NCI-H526 treated with DMSO at 0.1 percent for 48 hours (cell line): ENCODE measurements at places on chromosomes 5 and 9.

DNA sequence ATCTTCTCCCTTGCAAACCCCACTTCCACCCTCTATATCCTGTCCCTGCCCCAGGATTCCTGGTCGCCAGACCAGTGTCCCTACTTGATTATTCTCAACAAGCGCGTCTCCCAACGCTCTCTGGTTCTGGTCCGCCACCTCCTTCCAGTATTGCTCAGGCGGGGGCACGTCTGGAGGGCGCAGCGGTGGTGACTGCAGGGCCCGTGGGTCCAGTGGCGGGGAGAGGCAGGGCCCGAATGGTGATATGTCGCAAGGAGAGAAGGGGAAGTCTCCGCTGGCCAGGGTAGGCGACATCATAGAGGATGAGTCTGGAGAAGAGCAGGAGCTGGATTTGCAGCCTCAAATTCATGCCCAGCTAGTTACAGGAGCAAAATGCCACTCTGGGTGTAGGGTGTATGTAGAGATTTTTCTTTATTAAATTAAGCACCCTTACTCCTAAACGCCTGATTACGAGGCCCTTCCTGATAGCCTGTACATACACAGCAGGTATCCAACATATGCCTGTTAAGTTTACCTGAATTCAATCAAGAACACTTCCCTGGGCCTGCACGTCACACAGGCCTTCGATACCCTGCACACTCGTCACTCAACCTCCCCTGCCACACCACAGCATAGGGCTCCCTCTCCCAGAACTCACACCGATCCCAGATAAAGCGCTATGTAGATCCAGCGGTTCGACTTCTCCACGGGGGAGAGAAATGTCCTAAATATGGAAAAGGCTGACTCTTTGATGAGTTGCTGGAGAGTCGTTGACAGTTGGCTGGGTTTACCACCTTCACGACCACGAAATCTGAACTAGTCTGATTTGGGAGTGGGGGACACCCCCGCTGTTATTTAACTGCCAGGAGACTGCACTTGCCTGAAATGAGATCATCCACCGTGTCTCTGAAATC is 4.8 kb downstream of the MCIDAS start:
- no peak for DNase-seq

DNA sequence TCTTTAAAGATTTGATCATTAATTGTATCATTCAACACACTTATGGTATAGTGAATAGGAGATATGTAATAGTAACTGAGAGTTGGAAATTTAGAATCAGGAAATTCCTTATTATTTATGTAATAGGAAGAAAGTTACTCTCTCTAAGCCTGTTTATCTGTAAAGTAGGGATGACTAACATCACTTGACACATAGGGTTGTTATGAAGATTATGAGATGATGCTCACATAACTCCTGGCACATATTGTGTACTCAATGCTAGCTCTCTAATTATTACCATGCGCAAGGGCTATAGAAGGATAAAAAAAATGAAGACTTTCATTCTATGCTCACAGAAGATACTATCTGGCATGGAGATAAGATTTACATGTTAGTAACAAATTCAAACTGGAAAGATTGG is 149.9 kb downstream of the ISOC1 start:
- DNase-seq = no peak

DNA sequence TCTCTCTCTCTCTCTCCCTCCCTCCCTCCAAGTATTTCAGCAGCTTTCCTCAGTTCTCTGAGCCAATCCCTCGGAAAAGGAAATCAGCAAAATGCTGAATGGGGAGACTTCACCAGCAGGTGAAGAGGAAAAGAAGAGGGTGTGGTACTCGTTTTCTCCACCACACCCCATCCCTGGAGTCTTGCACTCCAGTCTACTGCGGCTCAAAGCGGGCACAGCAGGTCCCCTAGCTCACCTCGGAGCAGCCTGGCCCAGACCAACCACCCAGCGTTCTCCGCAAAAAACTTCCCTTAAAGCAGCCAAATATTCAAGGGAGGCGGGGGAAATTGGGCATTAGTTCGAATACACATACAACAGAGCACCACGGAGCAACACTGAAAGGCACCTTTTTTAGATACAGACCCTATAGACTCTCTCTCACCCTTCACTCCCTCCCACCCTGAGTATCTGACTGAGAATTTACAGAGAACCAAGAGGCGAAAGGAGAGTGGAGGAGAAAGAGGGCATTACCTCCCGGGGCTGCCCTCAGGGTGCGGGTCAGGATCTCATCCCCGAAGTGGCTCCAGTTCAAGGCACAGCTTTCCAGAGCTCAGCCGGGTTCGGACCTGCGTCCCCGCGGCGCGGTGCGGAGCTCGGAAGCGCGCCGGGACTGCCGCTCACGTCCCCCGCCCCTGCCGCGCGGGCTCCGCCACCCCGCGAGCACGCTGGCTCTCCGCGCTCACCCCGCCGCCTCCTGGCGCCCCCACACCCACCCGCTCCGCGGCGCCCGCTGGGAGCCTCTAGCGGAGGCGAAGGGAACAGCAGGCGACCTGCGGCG is 1638.5 kb upstream of the C9orf72 start:
- DNase-seq = no peak

DNA sequence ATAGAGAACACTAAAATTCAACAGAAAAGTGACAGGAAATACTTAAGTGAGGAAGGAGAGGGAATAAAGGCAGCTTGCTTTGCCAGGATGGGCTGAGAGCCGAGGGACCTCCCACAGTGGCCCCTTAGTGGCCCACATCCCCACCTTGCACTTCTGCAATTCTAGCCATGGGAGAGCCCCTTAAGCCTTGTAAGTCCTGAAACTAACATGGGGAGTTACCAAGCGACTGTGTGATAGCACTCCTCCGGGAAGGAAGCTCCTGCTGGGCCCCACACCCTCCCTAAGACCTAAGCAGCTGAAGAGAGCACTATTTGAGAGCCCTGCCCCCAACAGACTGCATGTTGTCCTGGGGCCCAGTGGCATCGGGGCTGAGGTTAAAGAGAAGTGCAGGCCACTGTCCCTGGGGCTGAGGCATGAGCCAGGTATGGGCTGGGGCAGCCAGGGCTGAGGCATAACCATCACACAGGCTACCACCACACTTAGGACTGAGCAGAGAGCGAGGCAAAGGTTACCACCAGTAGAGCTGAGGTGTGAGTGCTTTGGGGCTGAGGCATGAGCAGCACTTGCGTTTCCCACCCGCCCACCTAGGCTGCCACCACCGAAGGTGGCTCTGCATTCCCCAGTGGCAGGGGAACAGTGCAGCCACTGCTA is 301.8 kb upstream of the TRPC7 start:
- no peak for DNase-seq

- DNase-seq = no peak
These were observed 78.1 kb downstream of the C5orf15 start for GRCh38 chr5:133890314-133890713.

DNA sequence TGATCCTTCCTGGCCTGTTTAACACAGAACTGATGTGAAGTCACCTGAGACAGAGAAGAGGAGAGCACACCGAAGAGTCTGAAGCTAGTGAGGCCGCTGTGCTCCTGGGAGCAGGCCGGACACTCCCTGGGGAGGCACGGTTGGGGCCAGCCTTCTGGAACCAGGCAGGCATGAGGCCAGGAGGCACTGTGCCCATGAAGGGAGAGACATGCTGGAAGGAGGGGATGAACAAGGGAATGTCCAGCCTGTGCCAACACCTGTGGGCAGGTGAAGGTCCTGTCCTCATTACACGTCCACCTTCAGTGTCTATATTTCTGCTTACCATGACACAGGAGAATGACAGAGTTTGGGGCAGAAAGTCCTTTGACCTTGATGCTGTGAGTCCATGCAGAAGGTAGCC is 183.8 kb upstream of the S1PR3 start:
- no peak for DNase-seq

DNA sequence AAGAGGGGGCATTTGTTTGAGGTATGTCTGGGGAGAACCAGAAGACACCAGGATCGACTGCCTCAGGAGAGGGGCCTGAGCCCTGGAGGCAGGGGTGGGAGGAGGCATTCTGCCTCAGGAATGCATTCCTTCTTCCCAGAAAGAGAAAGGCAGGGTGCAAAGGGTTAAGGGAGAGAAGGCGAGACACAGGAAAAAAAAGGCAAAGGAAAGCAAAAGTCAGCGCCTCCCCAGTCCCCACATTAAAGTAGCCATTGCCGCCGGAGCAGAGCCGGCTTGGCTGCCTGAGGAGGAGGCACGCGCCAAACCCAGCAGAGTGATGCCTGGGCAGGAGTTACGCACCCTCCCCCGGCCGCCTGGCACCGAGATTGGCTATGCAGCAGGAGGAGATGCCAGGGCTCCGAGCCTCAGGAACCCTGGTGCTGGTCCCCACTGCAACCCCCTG is 123.8 kb upstream of the PHYKPL start:
- no peak for DNase-seq

DNA sequence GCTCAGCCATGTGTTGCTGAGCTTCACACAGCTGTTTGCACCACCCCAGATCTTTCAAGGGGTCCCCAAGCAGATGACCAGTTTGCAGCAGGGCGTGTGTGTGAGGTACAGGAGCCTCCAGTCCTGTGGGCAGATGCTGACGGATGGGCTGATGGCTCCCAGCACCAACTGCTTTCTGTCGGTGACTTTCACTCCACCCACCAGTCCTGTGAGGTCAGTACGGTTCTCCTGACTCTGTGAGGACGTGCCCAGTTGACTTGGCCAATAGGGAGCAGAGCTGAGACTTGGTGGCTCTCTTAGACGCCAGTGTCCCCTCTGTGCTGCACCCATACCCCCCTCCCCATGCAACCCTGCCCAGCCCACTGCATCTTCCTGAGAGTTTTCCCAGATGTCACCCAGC is 19.7 kb downstream of the COL5A1 start:
- DNase-seq = no peak

DNA sequence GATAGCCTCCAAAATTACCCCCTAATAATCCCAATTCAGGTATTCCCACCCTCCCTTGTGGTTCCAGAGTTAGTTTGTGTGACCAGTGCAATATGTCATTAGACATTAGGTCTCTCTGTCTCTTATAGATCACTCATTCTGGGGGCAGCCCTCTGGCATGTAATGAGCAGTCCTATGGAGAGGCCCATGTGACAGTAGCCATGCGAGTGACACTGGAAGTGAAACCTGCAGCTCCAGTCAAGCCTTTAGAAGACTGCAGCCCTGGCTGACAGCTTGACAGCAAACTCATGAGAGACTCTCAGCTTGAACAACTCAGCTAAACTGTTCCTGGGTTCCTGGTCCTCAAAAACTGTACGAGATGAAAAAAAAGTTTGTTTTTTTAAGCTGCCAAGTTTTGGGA is 54.0 kb upstream of the HSPB3 start:
- DNase-seq = no peak

DNA sequence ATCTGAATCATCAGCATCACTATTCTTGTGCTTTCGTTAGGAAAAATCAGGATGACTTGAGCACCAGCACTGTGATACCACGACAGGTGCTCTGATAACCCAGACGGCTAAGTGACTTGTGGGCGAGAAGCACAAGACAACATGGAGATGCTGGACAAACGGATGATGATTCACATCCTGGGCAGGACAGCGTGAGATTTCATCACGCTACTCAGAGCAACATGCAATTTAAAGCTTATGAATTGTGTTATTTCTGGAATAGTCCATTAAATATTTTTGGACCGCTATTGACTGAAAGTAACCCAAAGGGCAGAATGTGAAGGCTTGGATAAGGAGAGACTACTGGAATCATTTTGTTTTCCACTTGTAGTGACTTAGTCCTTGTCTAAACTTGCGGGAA is 114.8 kb upstream of the DAPK1 start:
- no peak for DNase-seq

GRCh38 chr5:125411071-125411743 is 664.8 kb upstream of the ZNF608 start:
- DNase-seq = no peak

DNA sequence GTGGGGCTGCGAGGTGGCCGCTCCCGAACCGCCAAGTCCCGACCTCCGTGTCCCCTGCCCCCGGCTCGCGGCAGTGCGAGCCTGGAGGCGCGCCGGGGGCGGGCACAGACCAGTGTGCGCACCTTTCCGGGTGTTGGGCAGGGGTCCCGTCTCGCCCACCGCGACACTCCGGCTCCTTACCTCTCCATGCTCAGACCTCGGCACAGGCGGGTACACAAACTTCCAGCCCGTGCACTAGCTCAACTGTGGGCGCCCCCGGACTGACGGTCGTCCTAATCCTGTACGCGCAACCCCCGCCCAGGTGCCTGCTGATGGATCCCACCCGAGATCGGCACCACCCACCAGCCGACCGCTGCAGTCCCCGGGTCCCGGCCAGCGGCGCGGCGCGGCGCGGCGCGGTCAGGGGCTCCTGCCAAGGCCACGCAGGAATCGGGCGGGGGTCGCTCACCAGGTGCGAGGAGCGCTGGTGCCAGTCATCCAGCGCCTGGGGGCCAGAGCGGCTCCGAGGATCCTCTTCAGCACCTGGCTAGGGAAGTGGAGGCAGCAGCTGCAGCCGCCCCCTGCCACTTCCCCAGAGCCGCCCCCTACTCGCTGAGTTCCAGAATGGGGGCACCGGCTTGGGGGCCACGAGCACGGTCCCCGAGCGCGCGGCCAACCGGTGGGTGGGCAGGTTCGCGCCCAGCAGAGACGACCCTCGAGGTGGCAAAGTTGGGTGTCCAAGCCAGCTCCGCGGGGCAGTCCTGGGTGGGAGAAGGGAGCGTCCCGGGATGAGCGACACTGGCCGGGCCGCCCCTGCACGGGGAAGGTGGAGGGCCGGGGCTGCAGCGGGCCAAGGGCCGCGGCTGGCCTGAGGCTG is 511 bp downstream of the SEMA5A start:
- no peak for DNase-seq

DNA sequence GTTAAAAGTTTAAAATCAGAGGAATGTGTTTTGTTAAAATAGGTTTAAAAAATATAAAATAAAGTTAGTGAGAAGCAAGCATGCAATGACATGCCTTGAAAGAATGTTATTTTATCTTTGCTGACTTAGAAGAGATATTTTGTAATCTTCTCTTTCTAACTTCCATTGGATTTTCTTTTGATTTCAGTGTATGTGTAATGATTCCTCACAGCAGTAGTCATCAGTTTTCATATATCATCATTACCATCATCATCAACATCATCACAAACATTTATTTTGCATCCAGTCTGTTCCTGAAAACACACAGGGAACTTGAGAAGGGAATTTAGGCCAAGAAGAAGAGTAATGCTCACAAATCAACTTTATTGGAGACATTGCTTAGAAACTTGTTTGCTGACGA is 699.6 kb downstream of the TAF11L14 start:
- DNase-seq = no peak

GRCh38 chr9:130128251-130128650 is 44.0 kb upstream of the NCS1 start:
- DNase-seq = no peak

GRCh38 chr5:4845221-4845620 is 294.9 kb upstream of the ADAMTS16 start:
- DNase-seq = no peak

- DNase-seq = no peak
These were observed 140.4 kb upstream of the FST start for GRCh38 chr5:53339962-53340540.

DNA sequence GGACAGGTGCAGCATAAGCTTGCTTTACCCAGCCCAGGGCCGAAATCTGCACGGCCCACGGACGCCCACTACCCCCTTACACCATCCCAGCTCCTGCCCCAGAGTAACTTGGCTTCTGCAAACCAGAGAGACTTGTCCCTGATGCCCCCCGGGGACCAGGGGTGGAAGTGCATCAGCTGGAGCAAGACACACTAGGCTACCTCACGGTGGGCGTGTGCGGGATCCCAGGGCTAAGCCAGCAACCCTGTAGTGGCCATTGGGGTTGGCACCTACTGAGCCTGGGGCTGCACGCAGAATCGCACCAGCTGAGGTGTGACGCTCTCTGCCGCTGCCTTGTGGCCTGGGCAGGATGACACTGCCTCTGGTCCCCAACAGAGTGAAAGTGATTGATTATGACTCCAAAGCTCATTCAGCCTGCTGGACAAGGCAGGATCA is 6.1 kb upstream of the ZNF79 start:
- DNase-seq = no peak

GRCh38 chr5:112586596-112587062 is 151.1 kb upstream of the APC start:
- no peak for DNase-seq
